ENCODE measurements at places on chromosomes 2 and 18. TPM values are rescaled to one million over a fixed set of nuclear protein-coding genes. Genes with fewer than 3 reads are reported as not detected.

ITGA6 gene
- total RNA-seq: 82.4 TPM

GALR1 gene
- total RNA-seq: 0.07 TPM

MC4R gene
- total RNA-seq: not detected

MRPS5 gene
- 62.2 TPM for total RNA-seq

ADGRF3 gene
- total RNA-seq: 0.48 TPM

RFTN2 gene
- total RNA-seq: 1.1 TPM

MC2R gene
- not detected for total RNA-seq

ASPRV1 gene
- total RNA-seq: 1.1 TPM

ASB18 gene
- not detected for total RNA-seq

VIT gene
- total RNA-seq: 0.46 TPM

ZNF396 gene
- 1.0 TPM for total RNA-seq

TUBB8B gene
- total RNA-seq: 1.2 TPM

TBC1D8 gene
- 32.0 TPM for total RNA-seq

IL1F10 gene
- total RNA-seq: not detected

ZNF407 gene
- total RNA-seq: 5.1 TPM

DLX2 gene
- total RNA-seq: 0.55 TPM

SEPTIN10 gene
- 86.8 TPM for total RNA-seq

MXD1 gene
- total RNA-seq: 1.6 TPM

AP1S3 gene
- 17.4 TPM for total RNA-seq

Data from WTC11 (cell line).